ENCODE measurements at places on chromosomes 6 and 20.
A peak's percentile ranks its signal among the peaks of the same experiment; 100 is the strongest.

DNA sequence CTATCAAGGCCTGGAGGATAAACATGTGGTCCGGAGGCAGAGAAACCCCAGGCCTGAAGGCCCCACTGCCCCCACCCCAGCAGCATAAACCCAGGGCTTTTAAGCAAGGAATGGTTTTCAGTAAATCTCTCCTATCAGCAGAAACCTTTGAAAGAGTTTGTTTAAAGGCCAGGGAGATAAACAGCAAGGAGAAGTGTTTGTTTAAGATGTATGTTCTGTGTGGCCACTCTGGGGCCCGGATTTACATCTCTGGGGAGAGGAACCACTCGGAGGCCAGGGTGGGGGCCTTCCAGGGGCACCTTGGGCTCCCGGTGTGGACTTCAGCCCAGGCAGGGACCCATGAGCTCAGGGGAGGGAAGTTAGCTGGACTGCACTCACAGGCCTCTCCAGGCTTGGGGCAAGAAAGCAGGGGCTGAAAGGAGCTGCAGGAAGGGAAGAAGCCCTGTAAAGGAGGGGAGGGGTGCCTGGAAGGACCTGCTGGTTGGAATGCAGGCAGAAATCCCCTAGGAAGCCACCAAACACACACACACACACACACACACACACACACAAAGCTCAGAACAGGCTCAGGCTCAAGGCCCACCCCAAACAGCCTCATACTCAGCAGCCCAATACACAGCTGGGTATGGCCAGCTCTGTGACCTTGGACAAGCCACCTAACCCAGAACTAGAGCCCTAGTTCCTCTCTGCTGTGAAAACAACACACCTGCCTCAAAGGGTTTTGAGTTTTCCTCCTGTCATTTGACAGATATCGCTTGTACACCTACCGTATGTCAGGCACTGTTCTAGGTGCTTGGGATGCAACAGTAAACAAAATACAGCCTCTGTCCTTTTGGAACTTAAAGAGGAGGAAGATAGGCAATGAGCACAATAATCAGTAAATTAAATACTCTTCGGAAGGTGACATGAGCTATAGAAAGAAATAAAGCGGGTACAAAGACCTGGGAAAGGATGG is 26.2 kb upstream of the FOXP4 start:
- no peak for DNase-seq

- DNase-seq, result no peak
Measured at GRCh38 chr20:57425150-57426013, 34.2 kb downstream of the RBM38 start.

DNA sequence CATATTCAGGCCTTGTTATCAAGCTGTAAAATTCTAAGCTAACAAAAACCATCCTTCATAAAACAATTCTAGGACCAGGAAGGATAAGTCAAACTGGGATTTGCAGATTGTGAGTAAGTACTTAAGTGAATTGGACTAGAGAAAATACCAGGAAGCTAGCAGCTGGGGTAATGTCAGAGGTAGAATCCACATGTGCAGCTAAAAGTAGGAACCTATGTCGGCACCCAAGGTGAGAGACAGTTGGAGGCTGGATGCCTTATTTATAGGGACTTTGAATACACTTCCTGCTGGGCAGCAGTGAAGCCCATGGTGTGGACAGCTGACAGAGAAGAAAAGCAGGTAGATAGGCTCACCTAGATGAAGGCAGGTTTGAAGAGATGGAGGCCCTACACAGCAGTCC is 127.3 kb downstream of the FLRT3 start:
- DNase-seq, result no peak

- no peak for DNase-seq
Measured at GRCh38 chr20:34768096-34768495, 57.4 kb downstream of the NCOA6 start.

DNA sequence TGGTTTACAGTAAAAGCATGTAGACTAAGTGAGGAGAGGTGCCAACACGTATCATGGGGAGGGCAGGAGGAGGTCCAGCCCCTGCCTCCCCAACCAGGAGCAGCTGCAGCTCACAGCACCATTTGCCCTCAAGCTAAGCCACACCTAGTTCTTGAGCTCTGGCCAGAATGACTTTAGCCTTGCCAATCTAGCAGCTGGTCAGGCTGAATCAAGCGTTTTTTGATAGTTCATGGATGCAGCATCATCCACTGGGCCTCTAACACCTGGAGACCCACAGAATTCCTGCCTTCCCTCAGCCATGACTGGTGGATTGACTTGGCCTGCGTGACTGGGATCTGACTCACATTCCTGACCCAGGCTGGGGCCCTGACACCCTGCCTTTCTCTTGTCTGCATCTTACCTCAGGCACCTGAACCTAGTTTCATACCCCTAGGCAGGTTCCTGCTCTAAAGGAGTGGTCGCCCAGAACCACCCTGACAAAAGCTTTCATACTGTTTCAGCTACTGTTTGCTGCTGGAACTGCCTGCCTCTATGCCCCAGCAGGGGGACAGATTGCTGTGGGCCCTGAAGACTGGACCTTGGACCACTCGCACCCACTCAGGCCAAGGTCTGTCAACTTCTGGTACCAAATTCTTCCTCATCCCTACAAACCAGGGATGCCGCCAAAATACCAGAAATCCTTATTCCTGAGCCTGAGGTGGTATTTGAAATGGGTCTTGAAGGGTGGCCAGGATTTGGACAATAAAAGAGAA is 122.3 kb downstream of the QRSL1 start:
- DNase-seq, result no peak

- DNase-seq, result no peak
Measured at GRCh38 chr20:61697666-61698597, 367.7 kb downstream of the TAF4 start.

- DNase-seq, result peak; percentile 7
Measured at GRCh38 chr6:4185419-4185818, 50.0 kb upstream of the ECI2 start.

DNA sequence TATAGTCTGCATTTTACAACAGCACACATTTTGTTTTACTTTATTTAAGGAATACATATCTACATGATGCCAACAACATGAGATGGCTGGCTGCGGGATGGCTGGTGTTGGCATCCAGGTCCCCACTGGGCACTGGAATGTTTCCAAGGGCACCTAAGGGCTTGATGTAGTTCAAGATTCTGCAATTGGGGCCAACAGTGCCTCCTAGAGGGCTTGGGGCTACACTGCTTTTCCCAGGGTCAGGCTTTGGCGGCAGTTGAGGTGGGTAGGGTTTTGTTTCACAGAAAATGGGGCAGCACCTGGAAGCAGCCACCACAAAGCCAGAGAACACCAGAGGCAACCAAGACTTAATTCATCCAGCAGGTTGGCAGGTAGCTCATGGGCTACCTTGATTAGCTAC is 202.2 kb upstream of the PRND start:
- peak; percentile 3 for DNase-seq

DNA sequence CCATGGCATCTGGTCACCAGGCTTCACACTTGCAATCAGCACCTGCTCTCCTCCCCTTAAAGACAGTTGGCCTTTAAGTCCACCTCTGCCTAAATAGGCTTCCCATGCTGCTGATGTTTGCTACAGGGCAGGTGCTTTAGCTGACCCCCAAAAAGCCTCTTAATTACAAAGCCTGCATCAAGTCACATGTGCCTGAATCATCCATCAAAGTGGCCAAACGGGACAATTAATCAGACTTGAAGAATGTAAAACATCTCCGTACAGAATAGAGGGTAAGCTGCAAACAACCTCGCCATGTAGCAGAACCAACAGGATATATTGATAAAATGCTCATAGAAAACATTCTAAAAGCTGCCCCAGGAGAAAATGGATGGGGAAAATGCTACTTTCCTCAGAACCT is 7.4 kb downstream of the LY86 start:
- DNase-seq, result no peak

DNA sequence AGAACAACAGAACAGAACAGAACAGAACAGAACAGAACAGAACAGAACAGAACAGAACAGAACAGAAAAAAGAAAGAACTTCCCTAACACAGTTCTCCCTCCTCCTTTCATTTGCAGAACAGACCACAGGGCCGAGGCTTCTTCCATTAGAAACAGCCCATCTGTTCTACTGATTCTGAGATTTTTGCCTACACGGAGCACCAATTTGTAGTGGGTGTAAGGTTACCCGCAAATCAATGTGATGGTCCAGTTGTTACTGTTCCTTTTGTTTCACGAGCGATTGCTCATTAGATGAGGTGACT is 734 bp upstream of the OGFRL1 start:
- peak; percentile 3 for DNase-seq

- DNase-seq, result no peak
Measured at GRCh38 chr6:6591778-6592465, 3.4 kb downstream of the LY86 start.

DNA sequence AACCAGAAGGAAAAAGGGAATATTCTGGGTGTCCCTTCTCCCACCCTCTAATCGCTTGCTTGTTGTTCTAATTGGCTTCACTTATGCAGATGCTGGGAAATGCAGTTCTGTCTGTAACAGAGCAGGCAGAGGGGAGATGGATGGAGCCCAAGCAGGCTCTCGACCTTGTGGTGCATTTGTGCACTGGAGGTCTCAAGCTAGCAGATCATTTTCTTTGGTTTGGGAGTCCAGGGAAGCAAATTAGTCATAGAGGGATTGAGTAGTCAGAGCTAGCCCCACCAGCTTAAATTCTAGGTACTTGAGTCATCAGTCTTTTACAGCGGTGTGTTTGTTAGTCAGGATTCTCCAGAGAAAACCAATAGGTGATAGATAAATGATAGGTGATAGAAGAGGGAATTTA is 234.7 kb upstream of the ECI2 start:
- DNase-seq, result no peak

- no peak for DNase-seq
Measured at GRCh38 chr6:22747571-22747970, 178.2 kb downstream of the HDGFL1 start.

DNA sequence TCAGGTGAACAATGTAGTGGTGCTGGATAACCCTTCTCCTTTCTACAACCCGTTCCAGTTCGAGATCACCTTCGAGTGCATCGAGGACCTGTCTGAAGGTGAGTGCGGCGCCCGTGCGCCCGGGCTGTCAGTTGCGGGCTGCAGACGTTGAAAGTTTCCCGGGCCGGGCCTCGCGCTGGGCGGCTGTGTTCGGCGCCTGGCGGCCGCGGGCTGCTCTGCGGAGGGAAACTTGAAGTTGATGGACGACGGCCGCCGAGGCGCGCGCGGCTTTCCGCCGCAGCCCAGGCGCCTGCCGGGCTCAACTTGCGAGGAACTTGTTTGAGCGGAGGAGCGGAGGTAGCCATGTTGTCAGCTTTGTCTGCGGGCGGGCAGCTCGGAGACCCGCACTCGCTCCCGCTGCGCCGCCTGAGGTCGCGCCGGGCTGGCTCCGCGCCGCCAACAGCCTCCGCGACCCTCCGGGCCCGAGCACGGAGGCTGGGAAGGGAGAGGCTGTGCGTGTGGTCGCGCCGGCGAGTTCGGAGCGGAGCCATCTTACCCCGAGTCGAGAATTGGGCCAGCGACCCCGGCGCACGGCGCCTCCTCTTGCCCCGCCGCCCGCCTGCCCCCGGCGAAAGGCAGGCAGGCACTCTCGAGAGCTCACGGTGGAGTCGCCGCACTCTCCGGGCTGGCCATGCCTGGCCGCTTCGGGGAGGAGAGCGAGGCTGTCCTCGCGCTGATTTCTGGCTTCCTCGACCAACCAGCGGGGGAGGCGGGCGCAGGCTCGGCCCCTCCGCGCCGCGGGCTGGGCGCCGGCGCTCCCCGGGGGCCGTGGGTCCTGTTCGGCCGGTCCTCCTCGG is 691 bp downstream of the ASF1A start:
- DNase-seq, result peak; percentile 41

- no peak for DNase-seq
Measured at GRCh38 chr6:2820415-2820814, 21.2 kb downstream of the SERPINB1 start.

GRCh38 chr6:27873021-27873940 is 38.9 kb downstream of the OR2B2 start:
- peak; percentile 52 for DNase-seq

- no peak for DNase-seq
Measured at GRCh38 chr6:26044140-26045064, 42.8 kb upstream of the HFE start.

DNA sequence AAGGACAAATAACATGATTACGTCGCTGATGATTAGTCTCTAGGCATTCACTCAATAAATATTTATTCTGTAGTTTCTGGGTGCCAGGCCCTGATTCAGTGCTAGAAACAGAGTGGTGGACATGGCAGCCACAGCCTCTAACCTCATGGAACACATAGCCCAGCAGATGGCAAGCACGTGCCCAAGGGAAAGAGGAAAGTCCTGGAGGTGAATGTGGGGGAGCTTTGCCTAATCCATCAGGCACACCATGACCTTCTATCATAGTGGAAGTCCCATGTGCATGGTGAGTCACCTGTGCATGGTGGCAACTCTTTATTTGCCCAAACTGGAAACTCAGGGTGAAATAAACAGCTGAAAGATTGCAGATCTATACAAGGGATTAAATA is 143.0 kb upstream of the TNFAIP3 start:
- DNase-seq, result no peak

DNA sequence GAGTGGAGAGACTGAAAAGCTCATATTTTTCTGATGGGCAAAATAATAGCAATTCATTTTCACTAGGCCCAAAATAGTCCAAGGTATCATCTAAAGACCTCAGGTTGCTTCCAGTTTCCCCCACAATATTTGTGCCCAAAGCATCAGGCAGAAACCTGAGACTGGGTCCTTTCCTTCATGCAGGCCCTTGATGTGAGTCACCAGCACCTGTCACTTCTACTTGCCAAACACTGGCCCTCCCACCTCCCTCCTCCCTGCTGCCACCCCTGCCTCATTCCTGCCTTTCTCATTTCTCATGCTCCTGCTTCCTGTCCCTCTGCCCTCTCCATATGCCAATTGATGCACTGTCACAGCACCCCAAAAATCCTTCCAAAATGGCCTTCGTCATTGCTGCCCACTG is 230.4 kb upstream of the CST7 start:
- no peak for DNase-seq

DNA sequence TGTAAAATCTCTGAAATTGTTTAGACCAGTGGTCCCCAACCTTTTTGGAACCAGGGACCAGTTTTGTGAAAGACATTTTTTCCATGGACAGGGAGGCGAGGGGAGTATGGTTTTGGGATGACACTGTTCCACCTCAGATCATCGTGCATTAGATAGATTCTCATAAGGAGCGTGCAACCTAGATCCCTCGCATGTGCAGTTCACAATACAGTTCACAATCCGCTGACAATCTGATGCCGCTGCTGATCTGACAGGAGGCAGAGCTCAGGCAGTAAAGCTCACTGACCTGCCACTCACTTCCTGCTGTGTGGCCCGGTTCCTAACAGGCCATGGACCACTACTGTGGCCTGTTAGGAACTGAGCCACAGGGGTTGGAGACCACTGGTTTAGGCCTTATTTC is 115.2 kb downstream of the EPM2A start:
- DNase-seq, result no peak

DNA sequence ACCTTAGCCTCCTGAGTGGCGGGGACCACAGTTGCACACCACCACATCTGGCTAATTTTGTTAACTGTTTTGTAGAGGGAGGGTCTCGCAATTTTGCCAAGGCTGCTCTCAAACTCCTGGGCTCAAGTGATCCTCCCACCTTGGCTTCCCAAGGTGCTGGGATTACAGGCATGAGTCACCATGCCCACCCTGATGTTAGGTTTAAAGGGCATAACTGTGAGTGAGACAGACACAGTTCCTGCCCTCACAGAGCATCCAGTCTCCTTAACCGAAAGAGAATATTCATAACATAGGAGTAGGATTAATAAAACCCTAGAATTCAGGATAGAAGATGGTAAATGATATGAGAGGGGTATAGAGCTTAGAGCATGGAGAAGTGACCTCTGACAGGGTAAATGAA is 3.1 kb upstream of the SPATA2 start:
- no peak for DNase-seq

All from stimulated activated CD8-positive, alpha-beta memory T cell treated with anti-CD3 and anti-CD28 coated beads, Interleukin-2, amount 100 ng/mL, for 48 hours (primary cell).